Activated naive CD4-positive, alpha-beta T cell treated with anti-CD3 and anti-CD28 coated beads, Interleukin-2, amount 10 ng/mL, durations not matched to agents 5 hours and 36 hours (primary cell): ENCODE measurements at places on chromosomes 4 and X. TPM values are rescaled to one million over a fixed set of nuclear protein-coding genes. Genes with fewer than 3 reads are reported as not detected.

Gene ELF4
- total RNA-seq, result 34.8 TPM

Gene PABPC1L2B
- not detected for total RNA-seq

Gene F11
- not detected for total RNA-seq

Gene FANCB
- 8.0 TPM for total RNA-seq

Gene ARMCX1
- total RNA-seq, result 0.14 TPM

Gene HOPX
- 41.4 TPM for total RNA-seq

Gene CFP
- total RNA-seq, result 47.5 TPM

Gene DDX53
- total RNA-seq, result not detected

Gene UGDH
- total RNA-seq, result 17.7 TPM

Gene TGIF2LX
- not detected for total RNA-seq

Gene CTAG1B
- total RNA-seq, result not detected

Gene TMEM47
- not detected for total RNA-seq

Gene CAPN6
- total RNA-seq, result not detected

Gene DCAF12L1
- not detected for total RNA-seq

Gene HSFX2
- total RNA-seq, result not detected
